ENCODE measurements at places on chromosomes 1 and 21.

- DNase-seq, result no peak
These were observed 1.4 kb downstream of the NUCKS1 start for GRCh38 chr1:205748403-205749233.

DNA sequence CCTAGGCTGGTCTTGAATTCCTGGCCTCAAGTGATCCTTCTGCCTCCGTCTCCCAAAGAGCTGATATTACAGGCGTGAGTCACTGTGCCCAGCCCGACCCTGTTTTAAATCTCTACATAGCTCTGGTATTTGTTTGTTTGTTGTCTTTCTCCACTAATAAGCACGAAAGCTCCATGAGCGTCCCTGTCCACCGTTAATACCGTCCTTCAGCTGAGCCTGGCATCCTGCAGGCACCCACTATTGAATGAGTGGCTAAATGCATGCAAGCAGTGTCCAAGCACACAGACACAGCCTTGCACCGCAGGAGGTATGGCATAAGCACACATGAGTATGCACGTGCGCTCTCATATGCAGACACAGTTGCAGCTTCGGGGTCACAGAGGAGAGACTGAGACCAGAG is 4.5 kb upstream of the COL16A1 start:
- no peak for DNase-seq

DNA sequence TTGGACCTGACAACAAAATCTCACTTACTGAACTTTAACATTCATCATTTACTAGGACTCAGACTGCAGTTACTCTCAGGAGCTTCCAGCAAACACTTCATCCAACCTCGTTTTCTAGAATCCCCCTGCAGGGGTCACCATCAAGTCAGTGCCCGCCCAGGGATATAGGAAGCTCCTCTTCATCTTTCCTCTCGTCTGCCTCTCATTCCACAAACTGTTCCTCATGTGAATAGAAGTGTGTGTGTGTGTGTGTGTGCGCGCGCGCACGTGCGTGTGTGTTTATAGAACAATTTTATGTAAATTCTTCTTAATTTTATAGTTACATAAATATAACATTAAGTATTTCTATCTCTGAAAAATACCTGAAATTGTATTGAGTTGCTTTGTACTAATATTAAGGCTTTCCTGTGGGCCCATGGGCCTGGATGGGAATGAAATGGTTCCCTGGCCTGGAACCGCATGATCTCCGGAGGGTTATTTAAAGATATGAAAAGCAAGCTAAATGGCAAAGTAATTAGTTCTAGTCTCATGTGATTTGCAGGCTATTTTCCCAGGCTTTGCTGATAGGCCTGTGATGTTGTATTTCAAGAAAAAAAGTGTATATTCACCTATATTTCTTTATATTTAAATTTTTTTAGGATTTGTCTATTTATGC is 21.7 kb upstream of the ABCD3 start:
- no peak for DNase-seq

- DNase-seq, result no peak
These were observed 18.8 kb downstream of the AGRN start for GRCh38 chr1:1038694-1039093.

GRCh38 chr1:91768120-91768519 is 117.8 kb downstream of the TGFBR3 start:
- no peak for DNase-seq

DNA sequence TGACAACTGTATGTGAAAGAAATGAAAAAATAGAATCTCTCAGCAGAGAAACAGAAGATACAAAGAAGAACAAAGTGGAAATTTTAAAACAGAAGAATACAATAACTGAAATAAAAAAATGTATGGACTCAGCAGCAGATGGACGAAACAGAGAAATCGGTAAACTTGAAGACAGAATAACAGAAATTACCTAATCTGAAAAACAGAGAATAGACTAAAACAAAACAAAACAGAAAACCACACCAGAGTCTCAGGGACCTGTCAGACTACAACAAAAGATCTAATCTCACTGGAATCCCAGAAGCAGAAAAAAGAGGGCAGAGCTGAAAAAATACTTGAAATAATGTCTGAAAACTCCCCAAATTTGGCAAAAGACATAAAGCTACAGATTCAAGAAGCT is 83.0 kb downstream of the ZSWIM5 start:
- DNase-seq, result no peak

DNA sequence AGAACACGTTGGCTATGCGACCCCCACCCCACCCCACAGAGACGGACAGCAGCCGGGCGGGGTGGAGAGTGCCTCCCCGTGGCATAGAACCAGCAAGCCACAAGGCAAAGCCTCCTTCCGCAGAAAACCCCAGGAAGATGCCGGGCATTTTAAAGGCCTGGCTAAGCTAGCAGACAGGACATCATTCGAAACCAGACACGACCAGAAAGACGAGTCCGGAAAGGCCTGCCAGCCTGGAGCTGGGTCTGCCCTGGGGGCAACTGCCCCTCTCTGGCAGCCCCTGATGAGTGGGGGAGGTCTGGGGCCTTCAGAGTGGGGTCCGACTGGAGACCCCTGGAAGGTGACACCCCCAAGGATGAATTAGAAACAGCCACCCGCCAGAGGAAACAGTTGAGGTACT is 8.5 kb downstream of the FTCD start:
- DNase-seq, result peak; percentile 29
